ENCODE measurements at places on chromosomes 16 and 17.

GRCh38 chr16:62404842-62405611, 368.8 kb upstream of the CDH8 start:
- no peak for DNase-seq

DNA sequence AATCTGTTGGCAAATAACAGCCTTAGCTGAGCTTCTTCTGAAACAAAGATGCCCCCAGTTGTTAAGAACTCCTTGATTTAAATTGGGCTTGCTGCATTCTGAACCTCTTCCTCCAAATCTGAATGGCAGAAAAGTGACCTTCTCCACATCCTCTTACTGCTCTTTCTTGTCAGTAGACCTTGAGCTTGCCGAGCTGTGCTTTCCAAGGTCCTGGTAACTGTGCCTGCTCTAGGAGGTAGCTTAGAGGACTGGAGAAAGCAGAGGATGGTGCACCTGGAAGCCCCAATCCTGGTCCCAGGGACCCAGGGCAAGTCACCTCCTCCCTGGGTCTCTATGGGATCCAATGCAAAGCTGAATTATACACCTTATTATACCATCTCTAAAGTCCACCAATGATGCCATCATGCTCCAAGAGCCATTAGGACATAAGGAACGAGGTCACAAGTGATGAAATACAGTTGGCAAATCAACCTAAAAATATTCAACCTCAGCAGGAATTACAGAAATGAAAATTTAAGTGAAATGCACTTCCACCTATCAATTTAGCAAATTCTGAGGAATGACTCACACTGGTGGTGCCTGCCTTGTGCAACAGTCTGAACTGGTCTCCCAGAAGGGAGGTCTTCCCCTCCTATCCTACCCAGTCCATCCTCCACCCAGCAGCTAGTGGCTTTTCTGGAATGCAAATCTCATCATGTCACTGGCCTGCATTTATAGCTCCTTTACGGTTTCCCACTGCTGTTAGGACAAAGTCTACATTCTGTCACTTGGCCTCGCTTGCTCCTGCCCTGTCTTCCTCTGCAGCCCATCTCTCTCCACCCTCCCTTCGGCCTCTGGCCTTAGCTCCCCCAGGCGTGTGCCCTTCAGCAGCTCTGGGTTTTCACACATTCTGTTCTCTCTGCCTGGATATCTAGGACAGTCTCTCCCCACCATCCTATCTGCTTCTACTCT, 36.6 kb downstream of the TOM1L2 start:
- peak; percentile 77 for DNase-seq

GRCh38 chr16:10308305-10309193, 77.3 kb upstream of the ATF7IP2 start:
- no peak for DNase-seq

DNA sequence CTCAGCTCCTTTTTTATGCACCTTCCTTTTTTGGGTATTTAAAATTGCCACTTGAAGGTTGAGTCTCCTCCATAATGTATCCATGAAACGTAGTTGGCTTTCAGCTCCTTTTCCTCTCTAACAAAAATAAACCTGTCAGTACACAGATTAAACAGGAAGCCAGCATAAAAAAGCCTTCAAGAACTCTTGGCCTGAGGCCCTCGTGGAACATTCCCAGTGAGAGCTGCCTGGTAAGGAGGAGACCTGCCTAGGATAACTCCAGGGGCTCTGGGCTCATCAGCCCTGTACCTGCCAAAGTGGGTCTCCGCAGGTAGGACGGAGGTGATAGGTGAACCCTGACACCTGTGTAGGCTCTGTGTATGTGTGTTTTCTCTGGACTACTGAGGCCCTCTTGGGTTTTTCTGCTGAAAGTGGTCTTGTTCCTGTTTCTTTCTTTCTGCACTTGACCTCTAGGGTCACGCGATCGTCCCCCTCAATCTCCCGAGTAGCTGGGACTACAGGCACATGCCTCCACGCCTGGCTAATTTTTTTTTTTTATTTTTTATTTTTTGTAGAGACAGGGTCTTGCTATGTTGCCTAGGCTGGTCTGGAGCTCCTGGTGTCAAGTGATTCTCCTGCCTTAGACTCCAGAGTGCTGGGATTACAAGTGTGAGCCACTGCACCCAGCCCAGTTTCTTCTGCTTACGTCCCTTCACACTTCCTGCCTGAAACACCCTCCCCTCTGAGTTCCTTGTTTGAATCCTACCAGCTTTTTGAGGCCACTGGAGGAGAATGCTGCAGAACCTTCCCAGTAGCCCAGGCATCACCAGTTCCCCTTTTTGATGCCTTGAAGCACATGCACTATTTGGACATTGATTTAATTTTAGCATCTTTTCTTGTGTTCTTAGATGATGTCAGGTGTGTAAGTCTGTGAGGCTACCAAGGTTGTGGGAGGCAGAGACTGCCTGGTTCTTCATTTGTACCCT, 9.8 kb downstream of the PGS1 start:
- no peak for DNase-seq
